Daoy (cell line): ENCODE measurements at places on chromosomes 5 and 9. TPM values are rescaled to one million over a fixed set of nuclear protein-coding genes. Genes with fewer than 3 reads are reported as not detected.

The ADGRV1 gene
- total RNA-seq: 10.6 and 15.4 TPM in 2 replicates

The PCDHAC2 gene
- 1.2 and 1.3 TPM in 2 replicates for total RNA-seq

The ADRB2 gene
- total RNA-seq: 2.1 and 3.7 TPM in 2 replicates

- no peak for DNase-seq
Observed at GRCh38 chr5:160363211-160363610, 7.2 kb downstream of the C1QTNF2 start.

- peak; percentile 60 for DNase-seq
Observed at GRCh38 chr9:2727966-2728613, 10.8 kb downstream of the KCNV2 start.

GRCh38 chr5:66143473-66144073 lies 527 bp upstream of the SREK1 start:
- no peak for DNase-seq

GRCh38 chr5:20113031-20113715 lies 125.2 kb upstream of the CDH18 start:
- no peak for DNase-seq

DNA sequence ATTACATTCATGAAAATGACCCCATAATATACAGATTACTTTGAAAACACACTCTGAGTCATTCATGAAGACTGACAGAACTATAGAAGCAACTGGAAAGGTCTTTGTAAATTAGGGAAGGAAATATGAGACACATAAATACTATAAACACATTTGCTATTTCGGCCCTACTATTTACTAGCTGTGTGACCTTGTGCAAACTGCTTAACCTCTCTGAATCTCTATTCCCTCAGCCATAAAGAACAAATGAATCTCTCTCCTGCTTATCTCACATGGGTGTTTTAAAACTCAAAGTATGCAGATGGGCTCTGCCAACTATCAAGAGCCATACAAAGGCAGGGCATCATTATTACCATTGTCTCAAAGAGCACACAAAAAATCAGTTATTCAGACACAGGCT lies 52.9 kb downstream of the APBA1 start:
- no peak for DNase-seq

- no peak for DNase-seq
Observed at GRCh38 chr5:107277485-107278125, 393.1 kb downstream of the EFNA5 start.
